Astrocyte (in vitro differentiated cells and primary cell): ENCODE measurements at places on chromosomes 1 and 21.

DNA sequence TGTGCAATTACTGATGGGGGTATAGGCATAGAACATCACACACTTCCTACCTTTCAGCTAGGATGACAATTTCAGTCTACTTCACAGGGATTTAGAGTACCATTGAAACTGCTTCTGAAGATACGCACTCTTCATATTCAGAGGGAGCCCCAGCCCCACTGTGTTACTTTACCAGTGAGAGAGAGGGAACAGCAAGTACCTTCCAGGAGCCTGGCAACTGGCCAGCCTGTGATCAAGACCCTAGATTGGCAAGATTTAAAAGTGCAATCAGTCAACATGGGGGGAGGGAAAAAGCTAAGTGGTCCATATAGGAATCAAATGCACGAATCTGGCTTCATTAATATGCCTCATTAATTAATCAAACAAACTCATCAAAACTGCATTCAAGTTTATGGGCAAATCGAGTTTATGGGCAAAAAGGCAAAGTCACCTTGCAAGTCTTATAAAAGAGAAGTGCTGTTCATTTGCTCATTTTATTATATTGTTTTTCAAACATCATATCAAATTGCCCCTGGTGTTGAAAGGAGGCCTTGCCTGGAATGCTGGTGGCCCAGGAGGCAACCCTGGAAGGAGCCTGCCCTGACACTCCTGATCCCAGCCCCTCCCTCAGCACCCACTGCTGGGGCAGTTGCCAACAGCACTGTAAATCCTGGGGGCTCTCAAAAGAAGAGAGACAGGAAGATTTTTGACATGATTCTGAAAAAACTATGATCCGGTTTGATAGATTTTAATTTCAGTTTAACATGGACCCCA, 184.9 kb upstream of the DPT start:
- H3K4me3 ChIP-seq: no peak overlapping the region
- no peak for DNase-seq
- no peak overlapping the region for H3K27ac ChIP-seq
- no peaks in the 10 kb centered on the region for H3K27me3 ChIP-seq
- no peaks in the 10 kb centered on the region for H3K4me1 ChIP-seq

DNA sequence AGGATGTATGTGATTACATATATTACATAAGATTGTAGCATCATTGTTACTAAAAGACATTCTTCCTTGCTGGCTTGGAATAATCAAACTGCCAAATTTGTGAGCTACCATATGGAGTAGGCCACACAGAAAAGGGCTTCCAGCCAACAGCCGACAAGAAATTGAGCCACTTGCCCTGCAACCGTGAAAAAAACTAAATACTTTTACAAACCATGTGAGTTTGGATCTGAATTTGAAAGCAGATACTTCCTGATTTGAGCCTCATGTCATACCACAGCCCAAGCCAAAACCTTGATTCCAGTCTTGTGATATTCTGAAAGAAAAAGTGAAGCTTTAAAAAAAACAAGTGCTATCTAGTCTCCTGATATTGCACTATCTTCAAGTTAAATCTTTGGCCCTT, 55.6 kb upstream of the PRMT6 start:
- no peaks in the 10 kb centered on the region for H3K36me3 ChIP-seq
- no peak overlapping the region for H3K27ac ChIP-seq
- no peak overlapping the region for H3K4me3 ChIP-seq
- no peaks in the 10 kb centered on the region for H3K27me3 ChIP-seq
- no peaks in the 10 kb centered on the region for H3K4me1 ChIP-seq

DNA sequence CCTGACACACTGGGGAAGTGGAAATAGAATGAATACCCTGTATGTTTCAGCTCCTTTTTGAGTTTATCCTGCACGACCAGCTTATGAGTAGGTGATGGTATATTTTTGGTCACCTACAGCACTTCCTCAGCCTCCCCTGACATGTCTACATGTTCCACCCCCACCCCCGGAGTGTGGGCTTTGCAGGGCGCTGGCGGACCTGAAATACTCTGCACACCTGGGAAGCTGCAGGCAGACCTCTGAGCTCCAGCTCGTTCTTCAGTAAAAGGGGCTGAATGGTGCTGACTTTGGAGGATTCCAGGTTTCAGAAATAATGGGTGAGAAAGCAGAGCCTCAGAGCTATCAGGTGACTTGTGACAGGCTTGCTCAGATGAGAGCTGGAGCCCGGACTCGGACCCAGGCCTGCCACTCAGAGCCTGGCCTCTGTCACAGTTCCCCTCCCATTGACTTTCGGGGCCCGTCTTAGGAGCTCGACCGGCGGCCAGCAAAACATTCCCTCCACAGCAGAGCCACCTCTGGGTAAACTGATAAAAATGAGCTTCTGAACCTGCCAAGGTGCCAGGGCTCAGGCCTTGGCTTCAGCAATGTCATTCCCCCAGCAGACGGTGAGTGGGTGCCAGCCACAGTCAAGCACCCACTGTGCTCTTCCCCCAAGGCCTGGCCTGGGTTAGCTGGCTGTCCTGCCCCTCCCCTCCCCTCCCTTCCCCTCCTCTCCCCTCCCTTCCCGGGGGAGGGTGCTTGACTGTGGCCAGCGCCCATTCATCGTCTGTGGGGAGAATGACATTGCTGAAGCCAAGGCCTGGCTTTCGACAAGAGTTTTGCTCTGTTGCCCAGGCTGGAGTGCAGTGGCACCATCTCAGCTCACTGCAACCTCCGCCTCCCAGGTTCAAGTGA, 30.1 kb downstream of the DOP1B start:
- DNase-seq: no peak
- no peaks in the 10 kb centered on the region for H3K27me3 ChIP-seq
- no peaks in the 10 kb centered on the region for H3K36me3 ChIP-seq
- no peak overlapping the region for H3K4me3 ChIP-seq
- H3K4me1 ChIP-seq: no peaks in the 10 kb centered on the region
- H3K27ac ChIP-seq: no peak overlapping the region

GRCh38 chr1:65527190-65527589, 106.7 kb downstream of the LEPR start:
- peak; percentile 81 for DNase-seq
- H3K27ac ChIP-seq: no peak overlapping the region
- H3K4me1 ChIP-seq: no peaks in the 10 kb centered on the region
- no peak overlapping the region for H3K4me3 ChIP-seq

- H3K4me1 ChIP-seq: no peaks in the 10 kb centered on the region
- H3K27ac ChIP-seq: no peak overlapping the region
- no peak for DNase-seq
- no peak overlapping the region for H3K4me3 ChIP-seq
Measured at GRCh38 chr21:14737922-14738321, 191.8 kb upstream of the SAMSN1 start.

DNA sequence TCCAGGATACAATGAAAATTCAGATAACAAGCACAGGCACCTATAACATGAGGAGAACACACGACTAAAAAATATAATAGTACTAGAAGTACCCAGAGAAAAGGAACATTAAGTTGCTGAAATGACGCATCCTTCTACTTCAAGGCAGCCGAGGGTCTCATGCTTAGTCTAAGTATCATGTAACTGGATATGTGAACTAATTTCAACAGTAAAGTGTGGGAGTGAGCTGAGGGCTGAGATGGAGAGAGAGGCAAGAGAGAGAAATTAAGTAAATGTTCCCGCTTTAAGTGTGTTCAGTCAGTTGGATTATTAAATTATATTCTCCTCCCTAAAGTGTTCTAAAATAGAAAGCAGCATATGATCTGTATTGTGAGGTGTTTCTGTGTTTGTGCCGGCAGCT, 152.2 kb upstream of the KRTAP19-8 start:
- H3K27ac ChIP-seq: no peak overlapping the region
- no peaks in the 10 kb centered on the region for H3K4me1 ChIP-seq
- no peaks in the 10 kb centered on the region for H3K27me3 ChIP-seq
- no peak for DNase-seq
- H3K4me3 ChIP-seq: no peak overlapping the region

DNA sequence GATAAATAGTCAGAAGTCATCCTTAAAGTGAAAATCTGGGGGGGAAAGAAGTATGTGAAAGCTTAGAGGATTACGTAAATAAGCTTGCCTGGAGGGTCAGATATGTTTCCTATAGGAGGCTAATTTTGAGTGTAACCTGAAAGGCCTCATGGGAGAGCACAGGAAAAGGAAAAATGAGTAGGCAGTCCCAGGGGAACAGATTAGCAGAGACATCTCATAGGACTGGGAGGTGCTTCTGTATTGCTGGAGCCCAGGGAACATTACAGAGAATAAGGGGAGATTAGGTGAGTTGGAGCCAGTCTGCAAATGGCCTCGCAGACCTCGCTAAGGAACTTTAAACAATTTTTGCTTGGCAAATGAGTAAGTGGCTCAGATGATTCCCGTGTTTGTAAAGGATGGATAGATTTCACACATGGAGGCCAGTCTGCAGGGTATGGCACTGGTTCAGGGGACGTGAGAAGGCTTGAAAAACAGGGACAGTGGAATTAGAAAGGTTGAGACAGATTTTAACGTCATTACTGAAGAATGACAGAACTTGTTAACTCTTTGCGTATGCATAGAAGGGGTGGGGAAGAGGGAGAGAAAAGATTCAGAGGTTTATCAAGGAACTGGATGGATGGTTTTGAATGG, 149.1 kb downstream of the GREM2 start:
- H3K27me3 ChIP-seq: no peaks in the 10 kb centered on the region
- peaks cover 7% of the 10 kb centered on the region for H3K4me1 ChIP-seq
- no peak overlapping the region for H3K4me3 ChIP-seq
- DNase-seq: no peak

DNA sequence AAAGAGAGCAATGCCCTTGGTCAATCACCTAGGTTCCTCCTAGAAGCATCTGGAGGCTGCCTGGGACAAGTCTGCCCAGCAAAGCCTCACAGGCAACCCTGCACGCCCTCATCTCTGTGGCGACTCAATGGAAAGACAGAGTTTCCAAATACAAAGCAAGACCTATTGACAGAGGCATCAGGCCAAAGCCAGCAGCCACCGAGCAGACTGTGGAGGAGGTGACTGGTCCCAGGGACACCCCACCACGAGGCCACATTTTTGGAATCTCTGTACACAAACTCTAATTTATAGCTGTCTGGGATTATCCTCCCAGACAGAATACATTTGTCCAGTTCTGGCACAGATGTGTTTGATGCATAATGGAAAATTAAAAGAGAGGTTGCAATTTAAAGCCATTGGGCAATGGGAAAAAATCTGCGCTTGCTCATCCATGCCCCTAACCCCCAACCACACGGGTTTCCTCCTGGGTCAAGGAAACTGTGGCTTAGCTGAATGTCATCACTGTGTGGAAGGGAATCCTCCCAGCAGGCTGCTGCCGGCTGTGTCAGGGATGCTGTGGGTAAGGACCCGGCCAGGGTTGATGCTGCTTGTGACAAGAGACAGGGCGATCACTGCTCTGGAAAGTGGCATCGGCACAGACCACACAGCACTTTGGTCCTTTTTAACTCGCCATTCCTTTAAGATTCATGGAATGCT, 14.3 kb downstream of the TSPAN2 start:
- no peak overlapping the region for H3K27ac ChIP-seq
- peak; percentile 19 for DNase-seq
- no peaks in the 10 kb centered on the region for H3K27me3 ChIP-seq
- H3K4me1 ChIP-seq: peaks cover 11% of the 10 kb centered on the region
- no peak overlapping the region for H3K4me3 ChIP-seq

GRCh38 chr21:25115021-25115420, 492.3 kb downstream of the MRPL39 start:
- no peak overlapping the region for H3K27ac ChIP-seq
- H3K4me3 ChIP-seq: no peak overlapping the region
- DNase-seq: peak; percentile 13

GRCh38 chr1:243748227-243748626, 101.8 kb downstream of the AKT3 start:
- H3K4me3 ChIP-seq: no peak overlapping the region
- H3K36me3 ChIP-seq: no peaks in the 10 kb centered on the region
- H3K27me3 ChIP-seq: no peaks in the 10 kb centered on the region
- DNase-seq: no peak
- no peak overlapping the region for H3K27ac ChIP-seq
- H3K4me1 ChIP-seq: peaks cover 7% of the 10 kb centered on the region

GRCh38 chr1:233295237-233295974, at the start of gene PCNX2:
Gene PCNX2, minus strand, starts transcription at chr1:233295725. Its CDS starts 247 bp downstream, at chr1:233295478.
- H3K4me1 ChIP-seq: peaks cover 8% of the 10 kb centered on the region
- H3K27ac ChIP-seq: peak within 1 kb of the TSS; percentile 68
- H3K27me3 ChIP-seq: no peaks in the 10 kb centered on the region
- no peaks in the 10 kb centered on the region for H3K36me3 ChIP-seq
- H3K4me3 ChIP-seq: peak within 1 kb of the TSS; percentile 88

DNA sequence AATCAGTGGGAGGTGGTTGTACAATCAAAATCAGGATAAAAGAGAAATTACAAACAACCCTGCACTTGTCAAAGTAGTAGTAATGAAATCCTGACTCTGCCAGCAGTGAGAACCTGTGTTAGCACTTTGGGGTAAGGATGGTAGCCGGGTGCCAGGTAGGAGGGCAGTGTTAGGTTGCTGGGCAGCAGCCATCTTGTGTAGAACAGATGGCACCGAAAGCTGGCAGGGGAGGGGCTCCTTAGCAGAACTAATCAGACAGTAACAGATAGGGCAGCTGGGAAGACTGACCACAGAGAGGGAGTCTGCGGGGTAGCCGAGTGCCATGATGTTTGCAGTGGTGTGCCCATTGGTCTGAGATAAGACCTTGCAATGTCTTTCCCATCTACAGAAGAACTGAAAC, 137.3 kb downstream of the SDCCAG8 start:
- no peak overlapping the region for H3K27ac ChIP-seq
- DNase-seq: no peak
- no peaks in the 10 kb centered on the region for H3K36me3 ChIP-seq
- no peak overlapping the region for H3K4me3 ChIP-seq
- no peaks in the 10 kb centered on the region for H3K27me3 ChIP-seq

DNA sequence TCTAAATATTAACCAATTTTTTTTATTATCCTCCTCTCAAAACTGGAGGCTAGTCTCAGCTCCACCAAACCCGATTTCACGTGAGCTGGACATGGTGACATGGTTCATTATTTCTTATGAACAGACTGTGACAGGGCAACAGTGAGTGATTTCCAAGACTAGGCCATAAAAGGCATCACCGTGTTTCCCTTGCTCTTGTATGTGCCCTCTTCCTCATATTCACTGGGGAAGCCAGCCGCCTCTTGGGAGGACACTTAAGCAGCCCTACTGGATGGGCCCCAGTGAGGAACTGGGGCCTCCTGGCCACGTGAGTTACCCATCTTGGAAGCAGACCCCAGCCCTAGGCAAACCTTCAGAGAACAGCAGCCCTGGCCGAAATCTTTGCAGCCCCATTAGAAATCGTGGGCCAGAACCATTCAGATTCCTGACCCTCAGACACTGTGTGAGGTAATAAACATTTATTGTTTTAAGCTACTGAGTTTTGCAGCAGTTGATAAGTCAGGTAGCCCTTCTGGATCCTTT, 105.0 kb downstream of the GALNT2 start:
- no peaks in the 10 kb centered on the region for H3K27me3 ChIP-seq
- H3K4me3 ChIP-seq: no peak overlapping the region
- H3K27ac ChIP-seq: peak overlapping the region; percentile 77
- H3K36me3 ChIP-seq: no peaks in the 10 kb centered on the region
- no peak for DNase-seq

- no peak overlapping the region for H3K4me3 ChIP-seq
- H3K27me3 ChIP-seq: no peaks in the 10 kb centered on the region
- H3K36me3 ChIP-seq: no peaks in the 10 kb centered on the region
Measured at GRCh38 chr1:56468518-56468917, 110.8 kb downstream of the PLPP3 start.

- H3K4me3 ChIP-seq: no peak overlapping the region
- H3K27ac ChIP-seq: no peak overlapping the region
Measured at GRCh38 chr21:39318091-39318959, 4.9 kb upstream of the BRWD1 start.
